Chondrocyte (in vitro differentiated cells): ENCODE measurements at places on chromosomes 1 and 21.

- no peak for DNase-seq
Measured at GRCh38 chr21:18268906-18269305, 24.3 kb downstream of the CHODL start.

DNA sequence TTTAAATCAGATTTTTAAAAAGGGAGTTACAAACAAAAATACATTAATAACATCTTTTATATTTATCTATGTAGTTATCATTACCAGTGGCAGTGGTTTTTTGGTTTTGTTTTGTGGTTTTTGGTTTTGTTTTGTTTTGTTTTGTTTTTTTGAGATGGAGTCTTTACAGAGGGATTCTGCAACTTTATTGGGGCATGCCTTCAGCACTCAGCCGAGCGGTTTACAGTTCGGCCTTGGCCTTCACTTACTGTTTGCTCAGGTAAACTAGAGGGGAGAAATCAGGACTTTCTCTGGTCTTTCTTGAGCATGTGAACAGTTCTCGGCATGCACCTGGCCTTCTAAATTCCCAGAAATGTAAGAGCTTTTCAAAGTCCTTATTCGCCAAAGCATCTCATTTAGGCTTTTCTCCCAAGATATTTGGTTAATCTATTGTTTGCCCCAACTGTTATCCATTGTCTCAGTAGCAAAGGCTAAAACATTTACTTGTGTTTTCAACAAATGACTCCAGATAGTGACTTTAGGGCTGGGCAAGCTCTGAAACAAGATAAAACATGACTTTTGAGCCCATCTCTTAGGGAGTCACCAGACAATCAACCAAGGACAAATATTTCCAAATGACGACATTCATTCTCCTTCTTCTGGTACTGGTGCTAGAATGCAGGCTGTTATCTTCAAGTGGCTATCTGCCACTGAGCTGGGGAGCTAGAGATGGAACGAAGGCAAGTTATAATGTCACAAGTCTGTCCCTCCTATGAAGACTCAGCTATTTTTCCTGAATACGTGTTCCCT, 48.4 kb upstream of the ADORA3 start:
- DNase-seq = no peak

GRCh38 chr1:150154143-150154542, 4.4 kb downstream of the PLEKHO1 start:
- no peak for DNase-seq

GRCh38 chr1:178634445-178634844, 90.6 kb upstream of the RALGPS2 start:
- no peak for DNase-seq

GRCh38 chr1:168504064-168504837, 39.5 kb downstream of the XCL2 start:
- DNase-seq = no peak

DNA sequence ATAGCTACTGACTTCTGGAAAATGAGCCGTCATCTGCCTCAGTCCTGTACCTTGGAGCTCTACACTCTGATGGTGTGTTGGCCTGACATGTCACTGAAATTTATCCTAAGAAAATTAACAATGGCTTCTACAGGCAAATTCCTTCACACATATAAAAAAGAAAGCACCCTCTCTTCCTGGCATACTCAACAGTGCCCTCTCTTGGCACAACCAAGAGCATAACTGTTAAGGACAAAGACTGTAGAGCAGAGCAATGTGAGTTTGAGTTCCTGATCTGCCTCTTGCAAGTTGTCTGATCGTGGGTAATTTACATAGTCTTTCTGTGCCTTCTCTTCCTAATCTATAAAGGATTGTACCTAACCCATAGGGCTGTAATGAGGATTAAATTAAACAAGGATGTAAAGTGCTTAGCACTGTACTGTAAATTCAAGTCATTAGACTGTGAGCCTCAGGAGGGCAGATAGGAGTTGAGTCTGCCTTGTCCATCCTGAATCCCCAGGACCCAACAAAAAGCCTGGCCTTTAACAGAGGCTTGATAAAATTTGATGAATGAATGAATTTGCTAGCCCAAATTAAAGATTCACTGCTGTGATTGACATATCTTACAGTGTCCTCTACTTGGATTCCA, 83.5 kb downstream of the SYF2 start:
- no peak for DNase-seq

DNA sequence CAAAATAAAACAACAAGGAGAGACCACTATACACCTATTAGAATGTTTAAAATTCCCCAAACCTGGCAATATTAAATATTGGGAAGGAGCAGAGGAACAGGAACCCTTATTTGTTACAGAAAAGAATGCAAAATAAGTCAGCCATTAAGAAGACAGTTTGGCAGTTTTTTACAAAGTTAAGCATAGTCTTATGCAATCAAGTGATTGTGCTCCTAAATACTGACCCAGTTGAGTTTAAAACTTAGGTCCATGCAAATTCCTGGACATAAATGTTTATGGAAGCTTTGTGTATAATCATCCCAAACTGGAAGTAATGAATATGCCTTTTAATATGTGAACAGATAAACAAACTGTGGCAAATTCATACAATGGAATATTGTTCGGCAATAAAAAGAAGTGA, 72.9 kb upstream of the RGS4 start:
- DNase-seq = no peak

- no peak for DNase-seq
Measured at GRCh38 chr1:232837087-232837486, 31.9 kb downstream of the MAP10 start.

- DNase-seq = no peak
Measured at GRCh38 chr1:151976015-151976343, 17.7 kb downstream of the S100A10 start.

DNA sequence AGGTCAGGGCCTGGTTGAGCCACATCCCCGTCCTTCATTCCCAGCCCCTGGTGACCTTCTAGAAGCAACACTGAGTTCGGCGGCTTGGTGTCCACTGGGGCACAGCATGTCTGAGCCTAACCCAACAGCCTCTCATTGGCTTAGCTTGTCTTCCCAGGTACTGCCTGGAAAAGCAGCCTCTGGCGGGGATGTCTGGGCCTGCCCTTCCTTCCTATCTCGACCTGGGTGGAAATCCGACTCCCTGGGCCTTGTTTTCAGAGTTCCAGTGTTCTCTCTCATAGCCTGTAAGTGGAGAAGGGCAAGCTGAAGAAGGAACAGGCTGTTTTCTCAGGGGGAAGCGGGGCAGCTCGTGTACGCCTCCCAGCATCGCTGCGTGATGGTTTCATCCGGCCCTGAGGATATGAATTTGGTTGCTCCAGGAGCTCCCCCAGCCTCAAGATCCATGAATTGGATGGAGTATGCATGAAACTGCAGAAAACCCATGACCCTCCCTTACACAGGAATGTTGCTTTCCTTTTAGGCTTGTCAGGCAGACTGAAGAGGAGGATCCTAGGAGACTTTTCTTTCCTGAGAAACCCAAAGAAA, 116.5 kb upstream of the IRF2BP2 start:
- no peak for DNase-seq

DNA sequence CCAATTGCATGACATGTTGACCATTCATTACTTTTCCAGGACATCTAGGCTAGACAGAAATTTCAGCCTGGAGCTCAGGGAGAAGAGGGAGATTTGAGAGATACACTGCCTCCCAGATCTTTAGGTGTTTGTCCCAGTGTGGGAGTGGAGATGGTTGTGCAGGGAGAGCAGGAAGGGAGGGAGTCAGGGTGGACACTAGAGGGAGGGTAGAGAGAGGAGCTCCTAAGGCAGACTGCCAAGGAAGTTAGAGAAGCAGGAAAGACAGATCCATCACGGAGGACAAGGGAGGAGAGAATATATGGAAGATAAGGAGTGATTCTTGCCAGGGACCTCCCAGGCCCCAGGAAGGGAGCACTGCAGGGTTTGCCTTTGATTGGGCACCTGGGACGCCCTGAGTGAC, 8.7 kb downstream of the CDCA8 start:
- DNase-seq = no peak

- no peak for DNase-seq
Measured at GRCh38 chr21:43345746-43346409, 81.1 kb downstream of the SIK1 start.

DNA sequence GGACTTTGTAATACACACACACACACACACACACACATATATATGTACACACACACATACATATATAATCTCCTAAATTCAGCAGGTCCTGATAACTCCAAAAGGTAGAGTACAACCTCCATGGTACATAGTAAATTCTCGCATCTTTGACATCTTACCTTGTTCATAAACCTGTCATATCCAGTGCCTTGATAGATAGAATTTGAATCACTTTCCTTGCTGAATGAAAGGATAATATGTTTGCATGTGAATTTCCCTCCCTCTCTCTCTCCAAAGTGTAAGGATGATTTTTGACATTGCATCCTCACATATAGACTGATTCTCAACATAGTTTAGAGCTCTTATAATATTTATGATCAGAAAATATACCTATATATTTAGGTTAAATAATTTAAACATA, 567.1 kb upstream of the ADGRL2 start:
- no peak for DNase-seq

DNA sequence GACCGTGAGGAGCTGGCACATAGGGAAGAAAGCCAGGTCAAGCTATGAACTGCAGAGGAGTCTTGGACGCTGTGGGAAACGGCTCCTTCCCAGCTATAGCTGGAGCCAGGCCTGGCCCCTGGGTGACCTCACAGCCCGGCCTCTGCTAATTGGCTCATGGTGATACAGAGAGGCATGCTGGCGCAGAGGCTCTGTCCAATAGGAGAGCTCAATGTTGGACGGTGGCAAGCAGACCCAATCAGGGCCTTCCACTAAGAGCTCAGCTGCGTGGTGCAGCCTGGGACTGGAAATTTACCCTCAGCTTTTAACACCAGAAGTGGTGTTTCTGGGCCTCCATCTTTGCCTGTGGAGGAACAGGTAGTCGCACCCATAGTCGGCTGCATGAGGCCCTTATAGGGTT, 64.4 kb upstream of the GRHL3 start:
- no peak for DNase-seq

- DNase-seq = no peak
Measured at GRCh38 chr1:151993084-151993733, 450 bp downstream of the S100A10 start.

DNA sequence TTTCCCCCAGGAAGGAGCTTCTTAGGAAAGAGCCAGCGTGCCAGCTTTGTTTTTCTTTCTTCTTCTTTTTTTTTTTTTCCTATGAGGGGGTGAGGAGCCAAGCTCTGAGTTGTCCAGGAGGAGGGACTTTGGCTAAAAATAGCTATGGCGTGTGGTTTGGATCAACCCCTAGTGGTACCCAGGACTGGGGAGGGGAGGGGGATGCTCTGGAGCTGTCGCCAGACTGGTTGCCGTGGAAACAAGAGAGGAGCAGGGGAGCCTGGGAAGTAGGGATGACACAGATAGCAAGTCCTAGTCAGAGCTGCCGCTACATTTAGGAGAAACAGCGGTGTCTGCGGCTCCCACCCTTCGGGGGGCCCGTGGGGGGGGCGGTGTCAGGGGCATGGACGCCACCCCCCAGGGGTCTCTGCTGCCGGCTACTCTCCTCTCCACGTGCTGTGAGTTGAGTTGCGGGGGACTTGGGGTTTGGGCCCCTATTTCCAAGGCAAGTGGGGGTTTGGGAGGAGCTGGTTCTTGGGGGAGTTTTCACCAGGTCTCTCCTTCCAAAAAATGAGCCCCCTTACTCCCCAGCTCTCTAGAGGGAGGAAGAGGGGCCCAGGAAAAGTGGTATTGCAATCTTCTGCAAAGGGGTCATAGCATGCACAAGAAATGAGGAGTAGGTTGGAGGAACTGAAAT, at the start of gene KCNJ9:
Gene KCNJ9, plus strand, starts transcription at position 278 of the 676 bp plus-strand sequence. CDS start 2,493 bp downstream, outside the sequence.
- DNase-seq = no peak

DNA sequence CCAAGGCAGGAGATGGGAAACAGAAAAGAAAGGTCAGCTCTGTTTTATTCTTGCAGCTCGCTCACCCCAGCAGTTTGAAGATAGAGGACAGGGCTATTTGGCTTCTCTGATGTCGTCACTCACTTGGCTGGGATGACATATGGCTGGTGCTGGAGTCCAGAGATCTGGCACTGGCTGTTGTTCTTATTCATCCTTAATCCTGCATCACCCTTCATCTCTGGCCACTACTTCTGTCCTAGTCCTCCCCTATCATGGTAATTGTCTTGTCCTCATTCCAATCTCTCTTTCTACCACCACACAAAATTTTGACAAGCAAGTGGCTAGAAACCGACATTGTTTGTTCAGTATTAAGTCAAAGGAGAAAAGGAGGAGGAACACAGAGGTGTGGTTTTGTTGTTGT, 103.8 kb upstream of the PDE4B start:
- DNase-seq = no peak

- no peak for DNase-seq
Measured at GRCh38 chr1:167210966-167211674, 9.6 kb upstream of the POU2F1 start.

DNA sequence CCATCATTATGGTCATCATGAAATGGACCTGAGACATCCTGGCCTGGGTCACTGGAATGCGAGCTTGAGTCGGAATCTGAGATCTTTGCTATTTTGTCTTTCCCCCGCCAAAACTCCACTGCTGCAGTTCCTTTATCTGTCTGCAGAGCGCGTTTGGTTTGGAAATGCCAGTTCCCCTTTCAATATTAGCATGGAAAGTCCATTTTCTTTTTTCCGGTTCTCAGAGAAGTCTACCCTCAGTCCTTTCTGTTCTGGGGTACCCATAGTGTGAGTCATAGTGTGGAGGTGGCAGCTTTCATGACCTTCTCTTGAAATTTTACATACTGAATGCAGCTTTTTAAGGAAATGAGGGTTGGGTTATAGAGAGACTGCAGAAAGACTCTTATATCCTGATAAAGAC, 14.6 kb downstream of the CACNA1E start:
- no peak for DNase-seq

- DNase-seq = no peak
Measured at GRCh38 chr1:186009039-186009737, 275.0 kb downstream of the HMCN1 start.

DNA sequence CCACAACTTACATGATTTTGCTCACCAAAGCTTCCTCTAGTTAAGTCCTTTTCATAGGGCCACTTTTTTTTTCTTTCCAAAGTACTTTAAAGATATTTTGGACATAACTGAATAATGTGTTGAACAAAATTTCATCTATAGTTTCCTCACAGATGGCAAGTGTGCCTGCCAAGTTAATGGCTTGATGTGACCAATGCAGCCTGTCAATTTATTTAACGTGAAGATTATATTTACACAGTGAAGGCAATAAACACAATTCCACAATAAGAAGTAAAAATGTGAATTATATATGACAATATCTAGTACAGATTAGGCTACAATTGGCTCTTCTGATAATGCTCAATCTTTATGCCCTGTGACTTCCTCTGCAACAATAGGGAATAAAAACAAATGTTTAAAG, 18.0 kb downstream of the CLCA2 start:
- DNase-seq = no peak
